ENCODE measurements at places on chromosomes 7 and 10.

DNA sequence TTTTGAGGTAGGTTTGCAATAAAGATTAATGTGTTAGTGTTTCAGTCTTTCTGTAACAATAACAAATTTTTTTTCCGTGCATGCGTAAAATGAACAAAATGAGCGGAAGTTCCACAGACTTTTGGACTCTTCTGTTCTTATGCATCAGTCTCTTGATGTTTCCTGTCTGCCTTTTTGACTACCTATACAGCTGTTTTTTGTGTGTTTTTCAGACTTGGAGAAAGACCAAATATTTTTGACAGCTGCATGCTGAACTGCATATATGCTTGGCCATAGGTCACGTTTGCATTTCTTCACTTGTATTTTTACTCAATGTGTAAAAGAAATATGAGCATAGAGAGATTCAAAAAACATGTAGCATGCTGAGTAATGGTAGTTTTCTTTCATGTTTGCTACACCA is 119.3 kb downstream of the BBS9 start:
- peak; percentile 27 for DNase-seq

- no peak for DNase-seq
These were observed 110.8 kb downstream of the JAZF1 start for GRCh38 chr7:28069807-28070206.

- DNase-seq, result no peak
These were observed 84.1 kb upstream of the ZNF800 start for GRCh38 chr7:127476618-127477017.

DNA sequence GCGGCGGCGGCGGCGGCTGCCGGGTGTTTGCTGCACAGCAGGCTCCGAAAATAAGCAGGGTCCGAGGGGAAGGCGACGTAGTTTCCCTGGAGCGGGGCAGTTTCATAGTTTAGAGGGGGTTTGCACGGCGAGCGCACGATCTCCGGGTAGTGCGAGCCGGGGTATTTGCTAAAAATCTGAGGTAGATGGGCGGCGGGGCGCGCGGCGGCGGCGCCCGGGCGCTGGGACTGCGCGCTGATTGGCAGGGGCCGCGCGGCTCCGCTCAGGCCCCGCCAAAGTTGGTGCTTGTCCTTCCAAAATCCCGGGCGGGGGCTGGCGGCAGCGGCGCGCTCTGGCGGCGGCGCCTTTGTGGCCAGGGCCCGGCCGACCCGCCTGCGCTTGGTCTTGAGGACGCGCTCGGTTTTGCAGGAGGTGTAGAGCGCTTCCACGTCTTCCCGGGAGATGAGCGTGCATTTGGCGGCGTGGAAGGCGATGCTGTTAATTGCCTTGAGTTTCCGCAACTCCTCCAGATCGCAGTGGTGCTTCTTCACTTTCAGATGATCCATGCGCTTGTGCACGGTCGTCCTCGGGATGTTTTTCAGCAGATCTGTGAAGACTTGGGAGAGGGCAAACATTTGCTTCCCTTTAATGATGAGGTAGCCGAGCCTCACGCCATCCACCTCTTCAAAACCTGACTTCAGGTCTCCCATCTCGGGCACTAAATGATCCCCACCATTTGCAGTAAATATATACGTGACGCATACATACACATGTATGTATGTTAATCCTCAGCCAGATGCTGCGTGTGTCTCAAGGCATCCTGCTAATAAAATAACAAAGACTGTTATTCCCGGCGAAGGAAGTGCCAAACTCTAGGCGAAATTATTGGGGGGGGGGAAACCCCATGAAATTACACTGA is 8.1 kb downstream of the SKIDA1 start:
- DNase-seq, result peak; percentile 77

- no peak for DNase-seq
These were observed 54.1 kb downstream of the C10orf105 start for GRCh38 chr10:71665456-71665855.
